ENCODE measurements at places on chromosomes 6 and 20.

DNA sequence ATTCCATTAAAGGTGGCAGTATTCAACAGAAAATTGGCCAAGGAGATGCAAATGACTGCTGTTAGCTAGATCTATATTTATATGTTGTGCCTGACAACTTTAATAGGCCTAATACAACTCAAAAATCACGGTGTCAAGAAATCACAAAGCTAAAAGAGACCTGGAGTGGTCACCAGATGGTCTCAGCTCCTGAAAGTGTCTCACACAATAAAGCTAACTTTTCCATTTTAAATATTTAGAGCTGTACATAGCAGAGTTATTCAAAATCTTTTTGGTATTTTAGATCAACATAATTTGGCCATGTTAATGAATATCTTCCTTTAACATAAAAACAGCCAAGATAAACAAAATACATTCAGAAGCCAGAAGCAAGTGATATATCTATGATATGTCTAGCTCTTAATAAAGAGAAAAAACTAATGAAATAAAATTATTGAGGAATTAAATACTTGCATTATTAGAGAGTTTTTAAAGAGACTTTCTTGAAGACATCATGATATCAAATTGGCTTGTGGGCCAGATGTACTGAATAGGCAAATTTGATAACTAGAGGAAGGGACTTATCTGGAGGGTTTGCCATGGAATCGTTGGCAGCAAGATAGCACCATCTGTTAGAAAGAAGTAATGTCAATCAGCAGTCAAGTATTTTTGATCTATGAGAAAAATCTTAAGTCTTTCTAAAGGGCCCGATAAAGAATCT is 84.9 kb upstream of the SCAF8 start:
- DNase-seq = no peak
- no peak overlapping the region for H3K27ac ChIP-seq
- H3K36me3 ChIP-seq = no peaks in the 10 kb centered on the region
- peak overlapping the region; percentile 23 for H3K4me3 ChIP-seq
- H3K27me3 ChIP-seq = no peaks in the 10 kb centered on the region

GRCh38 chr20:17430125-17430950 is 100.8 kb downstream of the BFSP1 start:
- H3K4me3 ChIP-seq = no peak overlapping the region
- DNase-seq = no peak
- no peaks in the 10 kb centered on the region for H3K4me1 ChIP-seq
- H3K36me3 ChIP-seq = no peaks in the 10 kb centered on the region
- H3K27me3 ChIP-seq = no peaks in the 10 kb centered on the region

- H3K27ac ChIP-seq = no peak overlapping the region
- H3K4me1 ChIP-seq = no peaks in the 10 kb centered on the region
- H3K27me3 ChIP-seq = peaks cover 3% of the 10 kb centered on the region
- H3K36me3 ChIP-seq = no peaks in the 10 kb centered on the region
- DNase-seq = no peak
These were observed 27.1 kb downstream of the COL20A1 start for GRCh38 chr20:63320041-63320511.

DNA sequence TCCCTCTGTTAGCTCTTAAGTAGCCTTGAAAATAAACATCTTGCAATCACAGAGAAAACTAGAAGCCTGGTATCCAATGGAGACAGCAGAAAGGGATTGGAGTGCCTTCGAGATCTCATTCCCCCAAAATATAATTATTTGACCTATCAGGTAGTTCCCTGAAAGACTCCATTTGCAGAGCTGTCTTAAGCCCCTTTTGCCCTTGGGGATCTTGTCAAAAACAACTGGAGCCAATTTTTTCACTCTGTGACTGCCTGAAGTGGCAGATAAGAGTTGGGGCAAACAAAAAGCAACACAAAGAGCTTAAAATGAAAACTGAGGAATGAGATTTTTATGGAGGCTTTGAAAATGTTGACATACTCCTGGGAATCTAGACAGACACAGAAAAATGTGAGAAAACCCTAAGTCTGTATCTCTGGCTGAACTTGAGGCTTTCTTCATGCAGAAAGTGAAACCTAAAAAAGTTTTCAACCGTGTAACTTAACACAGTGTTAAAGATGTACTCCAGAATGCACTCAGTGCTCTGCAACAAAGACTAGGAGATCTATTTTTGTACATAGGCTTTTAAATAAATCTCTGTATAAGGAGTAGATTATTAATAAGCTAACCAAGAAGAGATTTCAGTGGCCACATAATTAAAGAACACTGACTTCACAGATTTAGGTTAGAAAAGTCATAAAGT is 971.1 kb upstream of the MAN1A1 start:
- H3K36me3 ChIP-seq = no peaks in the 10 kb centered on the region
- DNase-seq = no peak
- H3K27me3 ChIP-seq = no peaks in the 10 kb centered on the region

DNA sequence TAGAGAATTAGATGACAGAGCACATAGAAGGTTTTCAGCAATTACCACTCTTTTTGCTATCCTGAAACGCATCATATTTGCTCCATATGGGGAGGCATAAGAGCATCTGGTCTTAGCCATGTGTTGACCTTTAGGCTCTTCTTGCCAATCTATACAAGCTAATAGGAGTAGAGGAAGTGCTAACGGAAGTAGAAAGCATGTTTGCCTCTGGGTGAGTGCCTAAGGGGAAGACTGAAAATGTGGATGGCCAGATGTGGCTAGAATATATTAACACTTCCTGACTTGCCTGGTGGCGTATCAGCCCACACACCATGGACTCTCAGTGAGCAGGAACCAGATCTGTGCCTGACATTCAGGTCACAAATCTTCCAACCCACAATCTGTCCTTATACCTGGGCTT is 136.3 kb downstream of the LRRC1 start:
- H3K27ac ChIP-seq = no peak overlapping the region
- no peak overlapping the region for H3K4me3 ChIP-seq
- peaks cover 6% of the 10 kb centered on the region for H3K4me1 ChIP-seq
- no peak for DNase-seq
- H3K36me3 ChIP-seq = no peaks in the 10 kb centered on the region

- no peaks in the 10 kb centered on the region for H3K36me3 ChIP-seq
- H3K27ac ChIP-seq = no peak overlapping the region
- H3K27me3 ChIP-seq = no peaks in the 10 kb centered on the region
- no peak overlapping the region for H3K4me3 ChIP-seq
These were observed 203.5 kb upstream of the PMEPA1 start for GRCh38 chr20:57913156-57913930.

DNA sequence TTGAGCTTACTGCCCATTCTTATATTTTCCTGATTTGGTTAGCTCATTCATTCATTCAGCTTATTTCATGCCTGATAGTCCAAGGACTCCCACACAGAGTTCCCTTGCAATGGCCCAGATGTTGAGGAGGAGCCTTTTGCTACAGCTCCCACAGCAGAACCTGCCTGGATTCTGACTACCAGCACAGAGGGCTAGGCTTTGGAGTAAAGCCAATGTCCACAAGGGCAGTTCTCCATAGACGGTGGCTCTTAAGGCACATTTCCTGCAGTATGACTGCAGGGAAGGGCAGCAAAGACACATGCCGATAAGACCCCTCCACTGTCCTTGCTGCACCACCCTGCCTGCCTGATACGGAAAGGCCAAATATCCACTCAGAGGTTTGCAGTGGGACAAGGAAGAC is 112.3 kb upstream of the SYNDIG1 start:
- no peak overlapping the region for H3K4me3 ChIP-seq
- DNase-seq = no peak
- H3K4me1 ChIP-seq = no peaks in the 10 kb centered on the region
- H3K27ac ChIP-seq = no peak overlapping the region
- H3K36me3 ChIP-seq = no peaks in the 10 kb centered on the region

- peak overlapping the region; percentile 7 for H3K27ac ChIP-seq
- H3K4me1 ChIP-seq = peaks cover 66% of the 10 kb centered on the region
- H3K27me3 ChIP-seq = no peaks in the 10 kb centered on the region
- H3K4me3 ChIP-seq = no peak overlapping the region
- H3K36me3 ChIP-seq = peaks cover 7% of the 10 kb centered on the region
These were observed 144.2 kb downstream of the JARID2 start for GRCh38 chr6:15389765-15390723.

- H3K4me3 ChIP-seq = no peak overlapping the region
- no peak for DNase-seq
- H3K27me3 ChIP-seq = no peaks in the 10 kb centered on the region
- no peaks in the 10 kb centered on the region for H3K36me3 ChIP-seq
These were observed 46.5 kb upstream of the PLCB4 start for GRCh38 chr20:9022376-9022775.

- no peaks in the 10 kb centered on the region for H3K36me3 ChIP-seq
- no peak for DNase-seq
- H3K4me3 ChIP-seq = no peak overlapping the region
- no peaks in the 10 kb centered on the region for H3K4me1 ChIP-seq
- H3K27me3 ChIP-seq = no peaks in the 10 kb centered on the region
- H3K27ac ChIP-seq = no peak overlapping the region
These were observed 53.2 kb upstream of the CD2AP start for GRCh38 chr6:47424436-47424836.

DNA sequence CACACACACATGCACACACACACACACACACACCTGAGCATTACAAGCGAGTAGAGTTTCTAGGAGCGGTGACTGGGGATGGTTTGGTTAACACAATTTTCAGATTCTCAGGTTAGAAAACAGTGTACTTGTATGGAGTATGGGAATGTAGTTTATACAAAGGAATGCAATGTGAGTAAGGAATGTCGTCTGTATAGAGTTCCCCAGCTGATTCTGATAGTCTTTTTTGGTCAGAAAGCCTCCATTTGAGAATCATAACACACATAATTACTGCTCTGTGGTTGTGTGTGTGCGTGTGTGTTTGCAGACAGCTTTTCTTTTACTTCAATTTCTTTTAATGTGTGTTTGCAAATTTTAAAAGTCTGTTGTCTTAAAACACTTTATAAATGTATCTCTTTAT is 93.2 kb downstream of the MYO6 start:
- H3K27me3 ChIP-seq = no peaks in the 10 kb centered on the region
- H3K27ac ChIP-seq = no peak overlapping the region
- DNase-seq = no peak
- no peaks in the 10 kb centered on the region for H3K4me1 ChIP-seq
